ENCODE measurements at places on chromosomes 1 and 21.

GRCh38 chr1:14297356-14297755, 301.1 kb upstream of the KAZN start:
- DNase-seq = no peak

DNA sequence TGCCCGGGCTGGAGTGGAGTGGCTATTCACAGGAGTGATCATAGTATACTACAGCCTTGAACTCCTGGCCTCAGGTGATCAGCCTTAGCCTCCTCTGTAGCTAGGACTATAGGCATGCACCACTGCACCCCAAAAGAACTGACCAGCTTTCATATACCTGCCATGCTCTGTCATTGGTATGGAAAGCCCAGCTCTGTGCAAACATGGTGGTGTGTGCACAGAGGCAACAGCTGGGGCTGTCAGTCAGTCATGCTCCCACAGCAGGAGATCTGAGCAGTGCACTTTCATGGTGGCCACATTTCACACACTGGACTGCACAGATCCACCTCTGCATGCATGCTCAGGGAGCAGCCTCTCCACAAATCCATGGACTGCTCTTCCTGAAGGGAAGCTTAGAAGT, 8.8 kb upstream of the JAK1 start:
- no peak for DNase-seq

- DNase-seq = no peak
These were observed 109.4 kb downstream of the KIF26B start for GRCh38 chr1:245264226-245264625.

DNA sequence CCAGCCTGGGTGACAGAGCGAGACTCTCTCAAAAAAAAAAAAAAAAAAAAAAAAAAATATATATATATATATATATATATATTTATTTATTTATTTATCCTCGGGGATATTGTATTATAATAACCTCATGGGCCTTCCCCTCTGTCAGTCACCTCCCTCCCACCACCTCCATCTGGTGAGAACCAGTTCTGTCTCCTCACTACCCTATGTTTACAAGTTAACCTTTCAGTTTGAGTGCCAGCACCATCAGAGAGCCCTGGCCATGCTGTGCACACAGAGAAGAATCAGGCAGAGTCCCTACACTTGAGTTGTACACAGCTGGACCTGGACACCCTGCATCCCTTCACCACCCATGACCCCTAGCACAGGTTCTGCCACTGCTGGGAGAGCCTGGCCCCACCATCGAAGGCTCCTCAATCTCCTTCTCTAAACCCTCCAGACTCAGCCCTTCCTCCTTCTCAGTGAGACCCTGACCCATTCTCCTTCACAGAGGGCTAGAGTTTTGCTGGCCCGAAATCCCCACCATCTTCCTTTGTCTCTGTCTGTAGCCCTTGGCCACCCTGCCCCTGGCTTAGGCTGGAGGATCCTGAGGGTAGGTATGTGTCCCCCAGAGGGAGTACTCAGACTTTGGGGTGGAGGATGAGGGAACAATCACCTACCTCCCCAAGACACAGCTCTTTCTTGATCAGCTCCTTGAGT, 1.2 kb downstream of the S100A5 start:
- DNase-seq = no peak

DNA sequence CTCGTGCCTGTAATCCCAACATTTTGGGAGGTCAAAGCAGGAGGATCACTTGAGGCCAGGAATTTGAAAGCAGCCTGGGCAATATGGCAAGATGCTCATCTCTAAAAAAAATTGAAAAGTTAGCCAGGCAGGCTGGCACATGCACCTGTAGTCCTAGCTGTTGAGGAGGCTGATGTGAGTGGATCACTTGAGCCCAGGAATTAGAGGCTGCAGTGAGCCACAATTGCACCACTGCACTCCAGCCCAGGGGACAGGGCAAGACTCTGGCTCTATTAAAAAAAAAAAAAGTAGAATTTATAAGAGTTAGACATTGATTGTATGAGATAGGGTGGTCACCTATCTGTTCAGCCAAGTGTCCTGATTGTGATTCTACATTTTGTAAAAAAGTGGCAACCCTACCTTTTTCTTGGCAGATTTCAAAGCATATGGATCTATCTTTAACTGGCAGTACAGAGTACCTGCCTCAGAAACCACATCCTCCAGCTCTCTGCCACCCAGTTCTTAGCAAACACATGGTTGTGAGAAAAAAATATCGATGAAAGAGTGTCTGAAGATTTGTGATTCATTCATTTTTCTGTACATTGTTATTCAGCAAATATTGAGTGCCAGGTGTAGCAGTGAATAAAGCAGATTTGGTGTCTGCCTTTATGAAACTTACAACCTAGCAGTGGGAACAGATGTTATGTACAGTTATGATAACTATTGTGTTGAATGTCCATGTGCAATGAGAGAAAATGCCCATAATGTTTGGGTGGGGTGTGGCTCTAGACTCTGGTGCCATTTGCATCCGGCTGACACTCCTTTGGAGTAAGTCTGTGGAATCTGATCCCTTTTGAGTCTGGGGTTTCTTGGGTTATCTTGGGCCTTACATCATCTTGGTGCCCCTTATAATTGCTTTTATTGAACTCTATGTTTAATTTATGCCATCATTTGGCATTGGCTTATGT, 82.5 kb downstream of the ST3GAL3 start:
- no peak for DNase-seq

DNA sequence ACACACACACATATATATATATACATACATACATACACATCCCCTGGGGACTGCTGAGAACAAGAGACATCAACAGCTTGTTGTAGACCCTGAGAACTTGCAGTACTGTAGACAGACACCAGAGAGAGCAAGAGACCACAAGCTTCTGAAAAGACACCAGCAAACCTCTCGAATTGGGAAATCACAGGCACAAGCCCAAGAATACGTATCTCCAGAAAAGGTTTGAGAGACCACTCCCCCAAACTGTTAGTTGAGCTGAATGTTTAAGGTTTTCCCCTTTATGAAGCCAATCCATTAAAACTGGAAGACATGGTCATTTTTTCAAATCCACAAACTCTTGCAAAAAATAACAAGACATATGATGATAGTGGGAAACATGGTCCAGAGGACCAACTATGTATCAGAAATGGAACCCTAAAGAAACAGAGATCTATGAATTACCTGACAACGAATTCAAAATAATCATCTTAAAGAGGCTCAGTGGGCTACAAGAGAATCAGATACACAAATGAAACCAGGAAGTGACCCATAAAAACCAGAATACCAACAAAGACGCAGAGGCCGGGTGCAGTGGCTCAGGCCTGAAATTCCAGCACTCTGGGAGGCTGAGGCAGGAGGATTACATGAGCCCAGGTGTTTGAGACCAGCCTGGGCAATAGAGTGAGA, 45.1 kb downstream of the SLC2A1 start:
- no peak for DNase-seq

DNA sequence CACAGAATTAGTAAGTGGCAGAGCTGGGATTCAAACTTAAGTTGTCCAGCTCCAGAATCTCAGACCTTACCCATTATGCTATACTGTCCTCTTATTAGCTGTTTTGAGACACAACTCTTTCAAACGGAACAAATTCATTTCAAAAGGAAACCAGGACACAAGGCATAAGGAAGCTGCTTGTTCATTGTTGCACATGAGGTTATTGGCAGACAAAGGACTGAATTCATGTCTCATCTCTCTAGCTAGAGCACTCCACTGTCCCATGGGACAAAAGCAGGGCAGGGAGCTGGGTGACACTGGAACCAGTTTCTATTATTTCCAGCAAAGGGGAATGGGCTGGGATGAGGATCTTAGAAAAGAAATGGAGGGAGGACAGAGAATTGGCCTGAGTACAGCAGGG, 26.4 kb downstream of the CHI3L2 start:
- DNase-seq = no peak

Measured in stimulated activated CD4-positive, alpha-beta T cell treated with anti-CD3 and anti-CD28 coated beads, Interleukin-15, amount 100 ng/mL, for 1 hour (primary cell).